ENCODE measurements at places on chromosomes 5 and 9.
A peak's percentile ranks its signal among the peaks of the same experiment; 100 is the strongest.

DNA sequence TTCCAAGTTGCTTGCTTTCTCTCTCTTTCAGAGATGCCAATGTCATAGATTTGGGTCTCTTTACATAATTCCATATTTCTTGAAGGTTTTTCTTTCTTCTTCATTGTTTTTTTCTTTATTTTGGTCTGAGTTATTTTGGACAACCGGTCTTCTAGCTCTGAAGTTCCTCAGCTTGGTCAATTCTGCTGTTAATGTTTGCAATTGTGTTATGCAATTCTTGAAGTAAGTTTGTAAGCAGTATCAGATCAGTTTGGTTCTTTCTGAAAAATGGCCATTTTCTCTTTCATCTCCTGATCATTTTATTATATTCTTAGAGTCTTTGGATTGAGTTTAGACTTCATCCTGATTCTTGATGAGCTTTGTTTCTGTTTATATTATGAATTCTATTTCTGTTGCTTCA lies 16.4 kb upstream of the PRDM9 start:
- DNase-seq = no peak

DNA sequence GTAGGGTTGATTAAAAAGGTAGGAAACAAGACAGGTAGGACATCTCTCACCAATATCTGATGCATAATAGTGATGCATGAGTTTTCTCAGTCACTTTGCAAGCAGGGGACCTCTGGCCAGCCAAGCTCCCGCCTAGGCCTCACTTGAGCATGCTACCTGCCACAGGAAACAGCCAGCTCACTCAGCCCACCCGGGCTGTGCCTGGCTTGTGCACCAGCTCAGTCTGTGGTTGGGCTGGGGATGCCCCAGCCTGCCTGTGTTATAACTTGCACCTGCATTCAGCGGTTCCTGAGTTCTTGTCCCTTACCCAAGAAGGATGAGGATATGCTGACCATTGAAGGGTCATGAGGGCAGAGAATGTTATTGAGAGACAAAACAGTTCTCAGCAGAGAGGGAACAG lies 172.8 kb upstream of the PLCXD3 start:
- DNase-seq = no peak

GRCh38 chr5:113218200-113218599 lies 216.6 kb downstream of the TSSK1B start:
- no peak for DNase-seq

- no peak for DNase-seq
Observed at GRCh38 chr9:89154218-89154617, 24.4 kb downstream of the SHC3 start.

DNA sequence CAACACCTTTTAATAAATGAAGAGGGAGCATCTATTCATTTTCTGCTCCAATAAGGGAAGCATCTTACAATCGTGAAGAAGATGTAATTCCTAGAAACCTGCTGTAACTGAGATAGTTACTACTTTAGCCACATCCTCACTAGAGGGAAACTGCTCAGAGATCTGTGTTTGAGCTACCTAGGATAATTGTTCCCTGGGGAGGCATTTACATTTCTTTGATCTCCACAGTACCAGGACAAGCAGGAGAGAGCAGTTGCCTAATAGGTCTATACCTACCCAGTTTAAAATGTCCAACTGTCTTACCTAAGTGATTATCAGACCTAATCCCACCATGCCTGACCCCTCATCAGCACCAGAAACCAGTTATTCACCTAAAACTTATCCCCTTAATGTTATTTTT lies 196.9 kb downstream of the TUSC1 start:
- no peak for DNase-seq

DNA sequence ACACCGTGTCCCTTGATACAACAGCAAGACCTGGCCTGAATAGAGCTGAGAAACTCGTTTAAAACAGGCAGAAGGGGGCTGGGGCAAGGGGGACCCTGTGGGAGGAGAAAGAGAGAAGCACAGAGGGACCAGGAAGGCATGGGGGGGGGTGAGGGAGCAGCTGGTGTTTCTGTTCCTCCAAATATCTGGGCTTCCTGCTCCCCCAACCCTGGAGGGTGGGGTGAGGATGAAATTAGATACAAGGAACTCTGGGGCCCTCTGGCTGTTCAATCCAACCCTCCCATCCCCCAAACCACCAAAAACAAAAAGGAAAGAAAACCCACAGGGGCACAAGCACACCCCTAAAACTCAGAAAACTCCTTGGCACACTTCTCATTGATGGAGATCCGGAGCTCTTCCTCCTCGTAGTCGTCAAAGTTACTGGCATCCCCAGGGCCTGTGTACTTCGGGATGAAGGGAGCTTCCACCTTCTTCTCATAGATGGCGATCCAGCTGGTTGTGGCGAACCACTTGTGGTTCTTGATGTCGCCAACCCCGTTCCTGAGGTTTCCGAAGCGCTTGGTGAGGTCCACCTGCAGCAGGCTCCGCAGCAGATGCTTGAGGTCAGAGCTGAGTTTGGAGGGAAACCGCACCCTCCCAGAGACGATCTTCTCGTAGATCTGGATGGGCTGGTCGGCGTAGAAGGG lies 1.1 kb downstream of the PRKACG start:
- no peak for DNase-seq

- no peak for DNase-seq
Observed at GRCh38 chr9:130433168-130433946, 11.4 kb upstream of the ASS1 start.

- DNase-seq = no peak
Observed at GRCh38 chr5:133884569-133885311, 83.7 kb downstream of the C5orf15 start.

- no peak for DNase-seq
Observed at GRCh38 chr5:77633709-77634108, 4.8 kb downstream of the OTP start.

GRCh38 chr5:16603295-16603694 lies 13.5 kb downstream of the RETREG1 start:
- no peak for DNase-seq

DNA sequence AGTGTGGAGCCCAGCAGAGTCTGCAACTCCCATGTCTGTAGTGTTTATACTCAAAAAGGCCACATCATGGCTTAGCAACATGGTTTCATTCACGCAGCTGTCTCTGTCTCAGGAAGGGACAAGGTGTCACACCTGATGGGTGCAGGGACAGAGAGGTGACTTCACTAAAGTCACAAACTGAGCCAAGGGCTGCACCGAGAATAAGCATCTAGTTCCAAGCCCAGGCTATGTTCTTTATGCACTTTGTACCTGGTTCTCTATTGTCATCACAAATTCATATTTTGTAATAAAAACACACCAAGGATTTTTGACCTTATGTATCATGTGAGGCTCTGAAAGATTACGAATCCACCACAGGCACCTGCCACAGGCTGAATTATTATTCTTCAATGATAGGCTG lies 64.9 kb upstream of the STK32A start:
- no peak for DNase-seq

DNA sequence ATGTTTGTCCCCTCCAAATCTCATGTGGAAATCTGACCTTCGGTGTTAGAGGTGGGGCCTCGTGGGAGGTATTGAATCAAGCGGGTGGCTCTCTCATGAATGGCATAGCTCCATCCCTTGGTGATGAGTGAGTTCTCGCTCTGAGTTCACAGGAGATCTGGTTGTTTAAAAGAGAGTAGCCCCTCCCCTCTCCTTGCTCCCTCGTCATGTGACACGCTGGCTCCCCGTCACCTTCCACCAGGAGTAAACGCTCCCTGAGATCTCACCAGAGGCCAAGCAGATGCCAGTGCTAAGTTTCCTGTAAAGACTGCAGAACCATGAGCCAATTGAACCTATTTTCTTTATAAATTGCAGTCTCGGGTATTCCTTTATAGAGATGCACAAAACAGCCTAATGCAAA lies 74.5 kb downstream of the RASEF start:
- no peak for DNase-seq

DNA sequence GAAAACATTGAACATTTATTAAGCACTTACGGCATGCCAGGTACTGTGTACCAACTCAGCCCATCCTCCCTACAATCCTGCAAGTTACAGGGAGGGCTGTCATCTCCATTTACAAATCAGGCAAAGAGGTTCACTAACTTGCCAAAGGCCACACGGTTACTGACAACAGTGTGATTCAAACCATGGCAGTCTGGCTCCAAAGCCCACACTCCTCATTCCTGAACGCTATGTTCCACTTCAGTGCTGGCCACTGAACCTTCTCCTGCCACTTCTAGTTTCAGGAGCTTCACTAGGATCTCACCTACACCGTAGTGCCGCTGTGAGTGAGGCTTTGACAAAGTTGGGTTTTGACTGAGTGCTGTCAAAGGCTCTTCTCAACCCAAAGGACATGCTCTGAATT lies 7.2 kb upstream of the LIFR start:
- DNase-seq = peak; percentile 16

DNA sequence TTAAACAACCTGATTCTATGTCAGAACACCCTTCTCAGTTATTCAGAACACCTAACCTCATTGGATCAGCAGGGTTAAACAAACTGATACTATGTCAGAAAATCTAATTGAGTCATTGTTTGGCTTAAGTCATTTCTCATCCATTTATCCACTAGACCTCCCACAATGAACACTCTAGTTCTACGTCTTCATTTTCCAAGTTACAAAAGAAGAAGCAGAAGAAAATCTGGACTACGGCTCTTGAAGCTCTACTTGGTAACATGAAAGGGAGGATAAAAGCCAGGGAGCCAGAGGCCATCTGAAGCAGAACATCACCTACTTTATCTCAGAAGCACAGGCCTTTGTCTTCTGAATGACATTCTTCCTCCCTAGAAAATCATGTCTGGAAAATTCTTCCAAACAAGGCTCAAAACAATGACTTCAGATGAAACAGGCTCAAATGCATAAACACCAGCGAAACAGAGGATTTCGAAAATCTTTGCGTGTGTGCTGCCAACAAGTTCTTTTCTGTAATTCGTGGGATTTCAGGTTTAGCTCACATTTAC lies 35.4 kb upstream of the TGFBI start:
- DNase-seq = no peak

- DNase-seq = no peak
Observed at GRCh38 chr5:178547052-178547666, 43.0 kb downstream of the COL23A1 start.

DNA sequence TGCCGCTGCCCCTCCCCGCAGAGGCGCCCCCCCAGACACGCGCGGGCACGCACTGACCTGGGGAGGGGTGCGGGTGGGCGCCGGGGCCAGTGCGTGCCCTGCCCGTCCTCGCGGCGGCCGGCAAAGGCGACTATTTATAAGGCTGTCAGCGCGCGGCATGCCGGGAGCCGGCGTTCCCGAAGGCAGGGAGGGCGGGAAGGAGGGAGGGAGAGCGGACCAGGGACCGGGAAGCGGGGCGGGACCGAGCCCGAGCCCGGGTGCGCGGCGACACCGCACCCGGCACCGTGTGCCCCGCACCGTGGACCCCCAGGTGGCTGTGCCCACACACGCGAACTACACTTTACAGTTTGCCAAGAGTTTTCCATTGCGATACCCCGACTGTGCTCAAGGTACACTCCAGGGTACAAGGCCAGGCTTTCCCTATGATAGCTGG lies at the start of gene AK1:
AK1 (minus strand) TSS at position 110 of the 433 bp plus-strand sequence. CDS start 3,058 bp downstream, outside the sequence.
- peak; percentile 83 for DNase-seq

GRCh38 chr5:30607301-30607894 lies 586.1 kb upstream of the CDH6 start:
- no peak for DNase-seq

DNA sequence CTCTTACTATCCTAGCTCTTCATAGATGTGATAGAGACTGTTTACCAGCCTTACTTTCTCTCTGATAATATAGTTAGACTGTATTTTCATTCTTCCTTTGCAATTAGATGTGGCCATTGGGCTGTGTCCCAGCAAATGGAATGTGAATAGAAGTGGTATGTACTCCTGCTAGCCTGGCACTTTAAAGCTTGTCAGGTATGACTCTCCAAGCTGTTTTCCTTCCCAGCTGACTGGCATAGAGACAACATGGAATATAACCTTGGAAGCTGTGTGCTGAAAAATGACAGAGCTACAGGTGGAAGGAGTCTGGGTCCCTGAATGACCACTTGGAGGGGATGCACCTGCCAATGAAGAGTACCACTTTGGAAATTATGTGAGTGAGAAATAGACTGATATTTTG lies 116.2 kb downstream of the DIRAS2 start:
- DNase-seq = no peak

DNA sequence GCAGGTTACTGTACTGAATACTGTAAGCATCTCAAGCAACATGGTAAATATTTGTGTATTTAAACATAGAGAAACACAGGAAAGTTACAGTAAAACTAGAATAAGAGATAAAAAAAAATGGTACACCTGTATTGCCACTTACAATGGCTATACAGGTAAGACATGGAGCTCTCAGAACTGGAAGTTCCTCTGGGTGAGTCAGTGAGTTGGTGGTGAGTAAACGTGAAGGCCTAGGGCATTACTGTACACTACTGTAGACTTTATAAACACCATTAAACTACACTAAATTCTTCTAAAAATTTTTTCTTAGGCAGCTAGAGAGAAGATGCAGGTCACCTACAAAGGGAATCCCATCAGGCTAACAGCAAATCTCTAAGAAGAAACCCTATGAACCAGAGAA lies 872.9 kb downstream of the TAF11L14 start:
- no peak for DNase-seq

GRCh38 chr9:109894921-109895758 lies 115.1 kb downstream of the PALM2AKAP2 start:
- no peak for DNase-seq

- no peak for DNase-seq
Observed at GRCh38 chr5:173089581-173089980, 33.4 kb downstream of the CREBRF start.

- DNase-seq = no peak
Observed at GRCh38 chr5:43268188-43268820, 44.9 kb downstream of the HMGCS1 start.

- DNase-seq = no peak
Observed at GRCh38 chr5:57727591-57727990, 245.0 kb upstream of the ACTBL2 start.

- DNase-seq = no peak
Observed at GRCh38 chr9:22343218-22343611, 103.4 kb upstream of the DMRTA1 start.

- no peak for DNase-seq
Observed at GRCh38 chr5:9954869-9955268, 294.8 kb downstream of the ATPSCKMT start.

GRCh38 chr9:15509931-15510788 lies 610 bp downstream of the PSIP1 start:
- peak; percentile 14 for DNase-seq

- no peak for DNase-seq
Observed at GRCh38 chr9:114124666-114125475, 25.8 kb upstream of the KIF12 start.

- no peak for DNase-seq
Observed at GRCh38 chr9:96109680-96110351, 192.2 kb downstream of the HSD17B3 start.

Data from gastrocnemius medialis (tissue), 4 donors.